Cerebellum (tissue), 4 donors: ENCODE measurements at places on chromosomes 5 and 9.

DNA sequence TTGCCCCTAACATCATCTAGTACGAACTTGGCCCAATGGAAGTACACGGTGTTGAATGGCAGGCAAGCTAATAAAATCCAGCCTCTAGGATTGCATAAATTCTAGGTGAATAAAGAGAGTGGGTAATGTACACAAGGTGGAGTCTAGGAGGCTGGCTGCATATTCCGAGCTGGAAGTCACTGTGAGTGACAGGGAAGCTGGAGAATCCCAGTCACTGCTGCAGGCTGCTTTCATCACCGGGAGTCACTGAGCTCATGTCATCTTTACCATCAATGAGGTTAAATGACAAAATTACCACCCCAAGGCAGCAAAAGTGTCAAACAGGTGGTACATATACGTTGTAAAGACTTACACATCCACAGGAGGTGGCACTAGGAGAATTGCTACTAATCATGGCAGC is 91.3 kb upstream of the HMHB1 start:
- no peak for DNase-seq

GRCh38 chr5:60535198-60535597 is 164.8 kb downstream of the DEPDC1B start:
- no peak for DNase-seq

- no peak for DNase-seq
These were observed 15.5 kb downstream of the C5orf15 start for GRCh38 chr5:133952729-133953567.

DNA sequence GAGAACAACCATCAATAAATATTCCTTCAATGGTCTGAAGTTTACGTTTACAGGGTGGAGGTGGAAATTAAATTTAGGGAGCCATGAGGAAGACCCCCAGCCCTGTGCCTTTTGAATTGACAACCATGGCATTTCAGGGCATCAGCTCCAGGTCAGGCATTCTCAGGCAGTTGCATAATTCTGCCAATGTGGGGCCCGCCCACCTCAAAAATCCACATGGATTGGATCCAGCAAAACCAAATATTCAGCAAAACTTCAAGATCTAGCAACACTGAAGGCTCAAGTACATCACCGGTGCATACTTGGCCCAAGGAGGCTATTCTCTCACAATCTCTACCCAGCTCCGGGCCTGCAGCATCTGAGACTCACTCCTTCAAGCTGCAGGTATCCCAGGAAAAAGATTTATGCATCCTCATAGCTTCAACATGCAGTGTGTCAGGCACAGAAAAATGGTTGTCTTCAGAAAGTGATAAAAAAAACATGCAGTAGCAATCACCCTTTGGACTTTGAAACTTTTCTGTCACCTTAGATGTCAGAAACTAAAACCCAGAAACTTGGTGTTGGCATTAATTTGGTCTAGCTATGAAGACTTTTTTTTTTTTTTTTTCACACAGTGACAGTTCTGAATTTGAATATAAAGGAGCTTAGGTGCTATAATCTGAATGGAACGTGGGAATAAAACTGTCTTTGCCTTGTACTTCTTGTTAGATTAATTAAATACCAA is 21.4 kb upstream of the ANXA2R start:
- DNase-seq: no peak

GRCh38 chr9:119002491-119002890 is 366.7 kb downstream of the BRINP1 start:
- DNase-seq: no peak

- DNase-seq: no peak
These were observed 28.3 kb downstream of the OLFML2A start for GRCh38 chr9:124805186-124805585.

DNA sequence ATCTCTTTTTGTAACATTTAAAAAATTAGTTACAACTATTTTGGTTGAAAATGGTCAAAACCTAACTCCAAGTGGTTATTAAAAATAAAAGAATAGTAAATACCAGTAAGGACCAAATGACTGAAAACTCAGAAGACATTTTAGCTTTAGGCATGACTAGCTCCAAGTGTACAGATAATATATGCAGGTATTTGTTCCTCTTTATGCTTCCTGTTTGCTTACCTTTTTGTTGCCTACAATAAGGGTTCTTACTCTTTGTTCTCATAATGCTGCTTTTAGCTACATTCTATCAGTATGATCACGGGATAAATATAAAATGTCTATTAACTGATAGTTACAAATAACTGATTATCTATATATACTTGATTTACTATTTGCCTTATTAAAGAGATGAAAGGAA is 259.6 kb downstream of the CDH12 start:
- DNase-seq: no peak

DNA sequence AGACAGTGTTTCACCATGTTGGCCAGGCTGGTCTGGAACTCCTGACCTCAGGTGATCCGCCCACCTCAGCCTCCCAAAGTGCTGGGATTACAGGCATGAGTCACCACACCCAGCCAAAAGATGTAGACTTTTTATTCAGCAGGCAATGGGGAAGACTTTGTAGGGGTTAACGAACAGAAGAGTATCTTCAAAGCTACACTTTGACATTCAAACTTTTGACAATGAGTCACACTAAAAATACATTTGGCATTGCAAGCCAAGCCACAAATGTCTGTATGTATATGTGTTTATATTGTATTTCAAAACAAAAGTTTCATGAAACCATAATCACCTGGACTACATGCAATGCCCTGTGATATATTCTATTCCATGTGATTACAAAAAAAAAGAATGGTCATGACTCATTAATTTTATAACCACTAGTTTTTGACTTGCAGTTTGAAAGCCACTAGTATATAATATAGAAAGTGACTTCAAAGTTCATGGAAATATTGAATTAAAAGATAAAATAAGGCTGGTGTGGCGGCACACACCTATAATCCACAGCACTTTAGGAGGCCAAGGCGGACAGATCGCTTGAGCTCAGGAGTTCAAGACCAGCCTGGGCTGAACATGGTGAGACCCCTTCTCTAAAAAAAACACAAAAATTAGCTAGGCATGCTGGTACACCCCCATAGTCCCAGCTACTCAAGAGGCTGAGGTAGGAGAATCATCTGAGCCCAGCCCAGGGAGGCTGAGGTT is 8.3 kb downstream of the DIMT1 start:
- DNase-seq: no peak

DNA sequence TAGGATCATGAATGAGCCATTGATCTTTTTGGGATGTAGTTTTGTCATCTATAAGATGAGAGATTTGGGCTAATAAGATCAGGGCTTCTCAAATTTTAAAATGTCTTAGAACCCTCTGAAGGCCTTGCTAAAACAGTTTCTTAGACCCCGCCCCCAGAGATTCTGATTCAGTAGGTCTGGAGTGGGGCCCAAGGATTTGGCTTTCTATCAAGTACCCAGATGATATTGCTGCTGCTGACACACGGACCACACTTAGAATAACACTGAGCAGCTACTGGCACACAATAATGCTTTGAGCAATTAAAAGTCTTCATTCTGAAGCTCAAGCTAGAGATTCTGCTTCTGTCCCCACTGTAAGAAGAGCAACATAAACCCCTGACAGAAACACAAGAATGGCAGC is 216.7 kb downstream of the SMARCA2 start:
- DNase-seq: no peak

DNA sequence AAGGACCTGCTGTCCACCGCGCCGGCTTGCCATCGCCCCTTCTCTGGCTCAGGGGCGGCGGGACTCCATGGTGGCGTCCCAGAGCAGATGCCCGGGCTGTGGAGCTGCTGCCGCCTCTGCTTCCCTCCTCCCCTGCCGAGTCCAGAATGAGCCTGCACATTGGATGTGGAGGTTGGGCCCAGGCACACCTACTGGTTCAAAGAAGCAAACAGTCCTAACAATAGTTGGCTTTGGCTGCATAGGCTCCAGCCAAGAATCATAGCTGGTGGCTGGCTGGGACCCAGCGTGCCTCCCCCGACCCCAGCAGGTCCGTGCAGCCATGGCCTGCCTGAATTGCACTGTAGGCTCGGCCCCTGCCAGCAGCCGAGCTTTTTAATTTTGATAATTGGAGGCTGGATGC is 25.8 kb downstream of the ADAMTSL2 start:
- DNase-seq: no peak

DNA sequence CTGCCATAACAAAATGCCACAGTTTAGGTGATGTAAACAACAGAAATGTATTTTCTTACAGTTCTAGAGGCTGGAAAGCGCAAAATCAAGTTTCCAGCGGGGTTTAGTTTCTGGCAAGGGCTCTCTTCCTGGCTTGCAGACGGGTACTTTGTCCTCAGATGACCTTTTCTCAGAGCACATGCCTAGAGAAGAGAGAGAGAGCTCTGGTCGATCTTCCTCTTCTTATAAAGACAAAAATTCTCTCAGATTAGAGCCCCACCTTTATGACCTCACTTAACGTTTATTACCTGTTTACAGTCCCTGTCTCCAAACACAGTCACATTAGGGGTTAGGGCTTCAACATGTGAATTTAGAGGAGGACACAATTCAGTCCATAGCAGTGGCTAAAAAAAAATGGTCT is 119.7 kb downstream of the CETN3 start:
- DNase-seq: peak; percentile 2

DNA sequence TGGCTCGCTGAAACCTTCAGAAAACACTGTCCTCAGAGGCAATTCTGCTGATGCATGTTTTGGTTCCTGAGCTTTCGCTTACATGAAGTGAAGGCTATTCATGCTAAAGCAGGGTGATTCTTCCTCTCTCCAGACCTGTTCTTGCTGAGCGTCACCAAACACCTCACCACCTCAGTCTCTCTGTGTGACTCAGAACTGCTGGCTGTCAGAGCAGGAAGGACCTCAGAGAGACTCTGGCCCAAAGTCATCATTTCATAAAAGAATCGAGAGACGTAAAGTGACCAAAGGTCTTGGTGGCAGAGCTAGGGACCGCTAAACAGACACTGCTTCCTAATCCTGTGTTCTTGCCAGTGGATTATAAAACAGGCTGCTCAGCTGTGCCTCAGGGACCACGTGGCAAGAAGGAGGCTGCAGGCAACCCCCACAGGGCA is 73.8 kb downstream of the LHFPL2 start:
- DNase-seq: no peak

DNA sequence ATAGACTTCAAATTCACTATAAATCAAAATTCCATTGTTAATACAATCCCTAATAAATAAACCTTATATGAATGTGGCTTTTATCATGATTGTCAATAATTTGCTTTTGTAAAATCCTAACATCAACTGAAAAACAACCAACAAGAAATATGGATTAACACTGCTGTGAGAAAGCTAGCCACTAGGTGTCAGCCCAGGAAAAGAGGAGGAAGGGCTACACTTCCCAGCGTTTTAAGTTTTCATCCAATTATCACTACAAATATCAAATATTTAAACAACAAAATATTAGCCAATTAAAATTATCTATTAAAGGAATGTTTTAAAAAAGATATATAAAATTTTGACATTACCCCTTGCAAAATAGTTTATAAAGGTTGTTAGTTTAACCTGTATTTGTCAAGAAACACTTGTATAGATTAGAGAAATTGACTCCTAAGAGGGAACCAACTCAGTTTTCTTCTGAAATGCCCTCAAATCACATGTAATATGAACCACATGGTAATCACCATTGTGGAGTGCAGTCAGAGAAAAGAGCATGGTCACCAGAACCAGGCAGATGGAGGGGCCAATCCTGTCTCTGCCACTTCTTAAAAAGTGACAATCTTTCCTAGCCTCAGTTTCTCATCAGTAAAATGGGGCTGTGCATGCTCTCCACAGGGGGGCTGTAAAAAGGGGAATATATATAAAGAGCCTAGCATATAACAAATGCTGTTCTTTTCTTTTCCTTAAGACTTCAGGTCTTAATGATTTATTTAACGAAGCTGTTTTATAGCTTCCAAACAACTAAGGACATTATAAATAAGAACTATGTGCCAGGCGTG is 188.2 kb downstream of the CRB2 start:
- DNase-seq: peak; percentile 52

- no peak for DNase-seq
These were observed 97.7 kb upstream of the HCN1 start for GRCh38 chr5:45793638-45794532.

- peak; percentile 39 for DNase-seq
These were observed 55.2 kb downstream of the NMUR2 start for GRCh38 chr5:152349683-152350526.

- DNase-seq: no peak
These were observed 704 bp downstream of the CCDC112 start for GRCh38 chr5:115295777-115296123.

DNA sequence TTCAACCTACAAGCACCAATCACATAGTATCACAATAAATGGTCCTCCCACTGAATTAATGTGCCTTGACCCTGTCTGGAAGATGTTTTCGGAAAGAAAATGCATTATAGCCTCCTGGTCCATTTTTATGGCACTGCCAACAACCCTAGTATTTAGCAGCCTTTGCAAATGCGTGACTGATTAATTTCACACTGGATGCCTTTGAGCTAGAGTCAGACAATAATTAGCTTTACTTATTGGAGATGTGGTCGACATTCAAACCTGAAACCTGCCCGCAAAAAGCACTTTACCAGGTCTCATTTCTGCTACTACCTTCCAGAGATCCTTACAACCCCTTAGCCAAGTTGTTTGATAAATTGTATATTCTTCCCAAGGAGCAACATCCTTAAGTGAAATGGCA is 119.3 kb upstream of the DPYSL3 start:
- DNase-seq: no peak

- no peak for DNase-seq
These were observed 46.7 kb downstream of the GDNF start for GRCh38 chr5:37792975-37793631.

GRCh38 chr9:99513441-99514112 is 291.5 kb downstream of the SEC61B start:
- no peak for DNase-seq

DNA sequence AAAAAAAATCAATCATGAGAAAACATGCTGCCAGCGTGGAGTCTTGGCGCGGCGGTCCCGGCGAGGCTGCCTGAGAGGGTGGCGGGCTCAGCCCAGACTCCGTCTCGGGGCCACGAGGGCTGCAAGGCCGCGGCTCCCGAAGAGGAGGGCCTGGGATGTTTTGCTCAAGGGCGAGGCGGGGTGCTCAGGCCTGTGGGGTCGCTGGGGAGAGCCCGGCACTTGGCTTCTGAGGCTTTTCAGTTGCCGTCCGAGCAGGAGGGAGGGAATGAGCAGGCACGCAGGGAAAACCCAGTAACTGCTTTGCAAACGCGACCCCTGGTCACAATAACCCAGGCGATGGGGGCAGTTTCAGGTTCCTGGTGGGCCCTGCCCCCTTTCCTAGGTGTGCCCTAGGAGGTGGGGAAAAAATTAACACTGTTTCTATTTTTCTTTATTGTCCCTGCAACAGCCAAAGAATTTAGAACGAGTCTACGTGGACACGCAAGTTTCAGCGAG is 3.2 kb upstream of the IRX2 start:
- DNase-seq: no peak

- peak; percentile 48 for DNase-seq
These were observed 402 bp downstream of the BRD8 start for GRCh38 chr5:138177941-138178515.

GRCh38 chr5:96260009-96260408 is 173.0 kb downstream of the PCSK1 start:
- no peak for DNase-seq

GRCh38 chr9:126347911-126348760 is 21.5 kb downstream of the MVB12B start:
- DNase-seq: no peak

DNA sequence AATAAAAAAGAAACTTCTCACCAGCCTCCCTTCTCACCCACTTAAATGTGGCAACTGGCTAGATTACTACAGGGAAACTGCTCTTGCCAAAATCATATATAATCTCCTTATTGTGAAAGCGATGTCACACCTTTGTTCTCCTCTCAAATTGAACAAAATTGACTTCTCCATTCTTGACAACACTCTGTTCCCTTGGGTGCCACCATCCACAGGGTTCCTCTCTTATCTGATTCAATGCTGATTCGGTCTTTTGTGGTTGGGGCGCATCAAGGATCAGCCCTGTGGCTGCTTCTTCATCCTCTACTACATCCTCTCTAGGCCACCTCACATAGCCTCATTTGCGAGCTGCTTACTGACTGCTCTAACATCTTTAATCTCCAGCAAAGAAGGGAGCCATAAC is 86.1 kb downstream of the EDIL3 start:
- DNase-seq: no peak
